ENCODE measurements at places on chromosomes 11 and 22.

DNA sequence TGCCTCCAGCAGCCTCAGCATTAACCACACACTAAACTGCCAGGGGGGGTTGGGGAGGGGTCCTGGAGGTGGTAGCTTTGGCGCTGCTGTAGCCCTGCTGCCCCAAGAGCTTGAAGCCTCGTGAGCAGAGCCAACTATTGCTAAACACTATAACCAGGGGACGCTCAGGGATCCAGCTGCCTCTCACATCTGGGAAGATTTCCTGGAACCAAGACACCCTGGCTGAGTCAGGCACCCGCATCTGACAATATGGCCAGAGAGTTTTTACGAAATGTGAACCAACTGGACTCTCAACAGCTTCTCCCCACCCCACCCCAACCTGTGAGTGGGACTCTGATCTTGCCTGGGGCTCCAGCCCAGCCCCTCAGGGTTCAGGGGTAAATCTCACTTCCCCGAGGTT lies 14.3 kb downstream of the C1QTNF6 start:
- no peak for DNase-seq

GRCh38 chr11:11756718-11757117 lies 85.1 kb upstream of the USP47 start:
- no peak for DNase-seq

DNA sequence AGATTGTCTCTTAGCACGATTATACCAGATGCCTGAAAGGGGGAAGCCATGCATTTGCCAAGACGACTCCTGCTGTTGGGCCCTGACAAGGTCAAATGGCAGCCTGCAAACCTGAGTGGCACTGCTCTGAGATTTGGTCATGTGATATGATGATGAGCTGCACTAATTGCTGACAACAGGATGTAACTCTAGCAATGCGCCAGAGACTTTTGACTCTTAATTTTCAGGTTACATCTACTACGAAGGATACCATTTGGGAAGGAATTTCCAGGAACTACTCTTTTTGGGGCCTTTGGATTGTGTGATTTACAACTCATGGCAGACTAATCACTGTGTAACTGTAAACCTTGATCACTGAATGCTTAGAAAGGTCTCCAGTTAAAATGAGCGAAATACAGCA lies 13.1 kb downstream of the TREH start:
- no peak for DNase-seq

DNA sequence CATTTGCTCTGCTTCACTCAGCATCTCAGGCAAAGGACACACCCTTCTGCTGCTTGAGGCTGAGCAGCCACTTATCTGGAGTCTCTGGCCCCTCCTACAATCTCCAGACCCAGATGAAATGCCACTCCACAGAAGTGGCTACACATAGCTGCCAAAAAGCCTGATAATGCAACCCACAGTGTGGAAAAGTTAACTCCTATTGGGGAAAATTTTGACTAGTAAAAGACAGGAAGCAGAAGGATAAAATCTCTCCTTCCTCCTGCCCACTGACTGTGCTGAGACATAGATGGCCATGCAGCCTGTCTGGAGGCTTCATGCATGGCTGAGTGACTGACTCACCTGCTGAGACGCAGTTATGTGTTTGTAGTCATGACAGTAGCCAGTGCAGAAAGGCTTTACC lies 92.3 kb upstream of the TEAD1 start:
- DNase-seq = no peak

DNA sequence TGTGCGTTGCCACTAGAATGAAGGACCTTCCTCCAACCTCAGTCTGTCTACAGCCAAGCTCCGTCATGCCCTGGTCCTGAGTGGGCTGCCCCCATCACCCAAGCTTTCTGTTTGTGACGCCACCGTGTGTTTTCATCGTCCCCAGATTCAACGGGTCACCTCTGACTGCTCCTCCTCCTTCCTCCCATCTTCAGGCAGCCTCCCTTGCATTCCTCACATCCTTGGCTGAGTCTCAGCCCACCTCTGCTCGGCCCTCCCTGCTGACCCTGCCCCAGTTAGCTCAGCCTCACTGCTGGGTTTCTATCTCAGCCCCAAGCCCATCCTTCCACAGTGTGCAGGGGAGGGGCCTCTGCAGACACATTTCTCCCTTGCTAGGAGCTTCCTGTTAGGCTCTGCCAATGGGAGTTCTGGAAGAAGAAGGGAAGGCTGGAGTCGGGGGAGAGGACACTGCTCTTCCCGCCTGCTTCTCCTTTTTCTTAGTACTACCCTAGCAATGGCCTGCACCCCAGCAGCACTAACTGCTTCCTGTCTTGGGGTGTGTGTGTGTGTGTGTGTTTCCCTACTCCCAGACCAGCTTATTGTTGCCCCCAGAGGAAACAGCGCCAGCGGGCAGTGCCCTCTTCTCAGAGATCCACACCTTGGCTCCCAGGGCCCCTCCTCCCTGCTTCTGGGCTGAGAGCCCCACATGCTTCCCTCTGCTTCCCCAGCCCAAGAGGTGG lies 5.2 kb downstream of the IFT27 start:
- no peak for DNase-seq

GRCh38 chr11:2870969-2871680 lies 14.4 kb downstream of the CDKN1C start:
- DNase-seq = no peak

GRCh38 chr11:297051-297585 lies 2.2 kb downstream of the IFITM5 start:
- DNase-seq = no peak

- no peak for DNase-seq
Observed at GRCh38 chr11:129251067-129251466, 58.9 kb upstream of the ARHGAP32 start.

DNA sequence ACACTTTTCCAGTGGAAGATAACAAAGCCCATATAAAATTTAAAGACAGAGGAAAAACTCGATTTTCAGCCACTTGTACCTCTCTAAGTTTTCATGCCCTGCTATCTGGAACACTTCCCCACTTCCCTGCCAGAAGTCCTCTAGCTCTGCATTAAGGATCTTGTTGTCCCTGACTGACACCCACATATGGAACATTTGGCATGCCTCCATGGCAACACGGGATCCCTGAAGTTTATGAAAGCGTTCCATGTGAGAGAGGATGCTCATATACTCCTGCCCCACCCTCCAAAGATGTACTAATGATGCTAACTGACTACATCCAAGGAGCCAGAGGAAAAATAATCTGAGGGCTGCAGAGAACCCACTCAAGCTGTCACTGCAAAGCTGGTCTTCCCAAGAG lies 8.8 kb upstream of the C11orf91 start:
- no peak for DNase-seq

- DNase-seq = peak; percentile 38
Observed at GRCh38 chr11:76208438-76209374, 2.4 kb upstream of the WNT11 start.

- no peak for DNase-seq
Observed at GRCh38 chr11:850775-851763, 8.4 kb downstream of the TSPAN4 start.

DNA sequence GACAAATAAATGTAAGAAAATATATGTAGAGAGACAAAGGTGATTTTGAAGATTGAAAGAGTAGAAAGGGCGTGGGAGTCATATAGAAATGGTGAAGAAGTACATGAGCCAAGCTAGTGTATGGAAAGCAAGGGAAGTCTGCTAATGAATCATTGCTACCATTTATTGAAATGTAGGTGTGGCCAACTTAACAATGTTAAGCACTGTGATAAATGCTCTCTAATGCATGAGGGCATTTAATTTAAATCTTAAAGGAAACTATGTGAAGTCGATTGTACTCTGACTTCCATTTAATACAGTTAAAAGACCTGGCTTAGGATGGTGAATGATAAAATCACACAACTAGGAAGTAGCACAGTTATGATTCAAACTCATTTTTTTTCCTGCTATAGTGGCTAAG lies 219.9 kb downstream of the CASP12 start:
- no peak for DNase-seq

GRCh38 chr22:49718396-49718795 lies 109.3 kb downstream of the BRD1 start:
- no peak for DNase-seq

- DNase-seq = peak; percentile 30
Observed at GRCh38 chr22:27460591-27461347, 340.8 kb downstream of the MN1 start.

DNA sequence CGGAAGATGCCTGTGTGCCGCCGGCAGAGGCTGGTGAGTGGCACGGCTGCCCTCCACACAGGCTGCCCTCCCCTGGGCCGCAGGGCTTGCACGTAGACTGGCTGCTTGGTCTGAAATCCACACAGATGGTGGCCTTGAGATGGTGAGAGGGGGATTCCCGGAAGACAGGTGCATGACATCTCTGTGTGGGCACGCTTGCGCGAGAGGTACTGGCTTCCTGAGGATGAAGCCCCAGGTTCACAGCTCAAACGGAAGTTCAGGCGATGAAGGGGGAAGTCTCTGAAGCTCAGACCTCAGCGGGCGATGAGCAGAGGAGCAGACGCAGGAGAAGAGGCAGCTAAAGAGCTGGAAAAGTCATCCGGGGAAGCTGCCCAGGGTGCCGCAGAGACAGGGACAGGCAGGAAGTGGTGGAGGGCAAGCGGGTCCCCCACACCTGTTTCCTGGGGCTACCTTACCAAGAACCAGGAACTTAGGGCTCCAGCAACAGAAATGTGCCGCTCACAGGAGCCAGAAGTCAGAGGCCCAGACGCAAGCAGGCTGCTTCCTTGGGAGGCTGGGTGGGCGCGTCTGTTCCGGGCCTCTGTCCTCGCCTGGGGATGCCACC lies 7.2 kb downstream of the CRELD2 start:
- no peak for DNase-seq

DNA sequence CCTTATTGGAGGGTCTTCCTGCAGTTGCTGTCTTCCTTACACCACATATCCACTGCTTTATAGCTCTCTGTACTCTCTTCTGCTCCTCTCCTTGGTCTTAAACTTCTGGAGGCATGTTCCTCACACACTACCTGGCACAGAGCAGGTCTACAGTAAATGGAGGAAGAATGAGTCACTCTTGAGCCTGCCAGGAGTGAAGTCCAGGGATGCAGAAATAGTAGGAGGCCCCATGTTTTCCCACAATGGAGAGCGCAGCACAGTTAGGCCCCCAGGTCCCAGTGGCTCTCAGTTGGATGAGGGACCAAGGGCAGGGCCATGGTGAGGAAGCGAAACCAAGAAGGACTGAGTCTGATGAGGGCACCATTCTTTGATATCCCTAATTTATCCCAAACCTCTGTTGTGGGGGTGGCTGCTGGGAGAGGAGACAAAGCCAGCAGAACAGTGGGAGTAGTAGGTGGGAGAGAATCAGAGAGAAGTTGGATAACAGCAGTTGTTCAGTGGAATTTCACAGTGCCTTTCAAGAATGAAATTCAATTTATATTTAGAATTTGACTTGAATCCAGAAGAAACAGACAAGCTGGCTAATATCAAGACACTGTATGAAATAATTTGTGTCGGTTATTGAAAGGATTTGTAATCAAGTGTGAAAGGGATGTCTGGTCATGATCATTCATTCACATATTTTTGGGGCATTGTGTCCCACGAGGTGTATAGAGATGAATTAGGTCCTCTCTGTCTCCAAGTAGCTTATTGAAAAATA lies 187.8 kb downstream of the HIPK3 start:
- DNase-seq = peak; percentile 69

DNA sequence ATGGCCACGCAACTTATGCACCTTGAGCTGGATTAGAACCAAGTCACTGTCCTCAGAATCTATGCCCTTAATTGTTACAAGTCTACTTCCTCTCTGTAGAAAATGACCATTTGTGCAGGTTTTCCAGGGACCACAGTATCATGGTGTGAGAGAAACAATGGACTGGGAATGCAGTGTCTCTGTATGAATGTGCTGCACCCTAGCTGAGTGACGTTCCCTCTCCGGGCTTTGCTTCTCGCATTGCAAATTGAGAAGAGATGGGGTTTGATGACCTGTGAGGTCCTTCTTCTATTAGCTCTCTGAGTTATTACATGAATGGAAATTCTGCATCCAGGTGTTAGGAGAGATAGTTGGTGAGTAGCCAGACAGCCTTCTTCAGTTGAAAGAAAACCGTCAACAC lies 1052.3 kb downstream of the NTM start:
- DNase-seq = no peak

DNA sequence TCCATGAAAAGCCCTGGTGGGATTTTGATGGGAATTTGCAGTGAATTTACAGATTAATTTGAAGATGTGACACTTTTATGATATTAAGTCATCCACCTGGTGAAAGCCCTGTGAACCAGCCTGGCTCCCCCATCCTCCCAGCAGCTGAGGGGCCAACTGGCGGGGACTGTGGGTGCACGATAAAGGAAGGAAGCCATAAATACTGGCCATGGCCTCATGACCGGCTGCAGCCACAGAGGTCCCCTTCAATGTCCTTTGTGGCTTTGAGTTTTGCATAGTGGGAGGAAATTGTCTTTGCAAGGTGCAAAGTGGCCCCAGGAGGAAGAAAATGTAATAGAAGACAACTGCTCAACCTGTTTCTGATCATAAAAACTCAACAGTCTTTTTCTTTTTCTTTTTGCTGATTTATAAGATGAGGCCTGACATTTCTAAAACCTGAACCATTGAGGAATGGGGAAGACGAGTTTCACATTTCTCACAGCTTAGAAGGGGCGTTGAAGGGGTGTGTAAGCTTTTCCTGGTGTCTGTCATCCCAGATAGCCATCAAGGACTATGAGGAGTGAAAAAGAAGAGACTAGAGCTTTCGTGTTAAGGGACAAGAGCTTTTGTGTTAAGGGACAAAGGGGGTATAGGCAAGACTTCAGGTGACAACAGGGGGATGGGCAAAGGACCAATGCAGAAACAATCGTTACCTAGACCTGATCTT lies 6.3 kb upstream of the NDUFV1 start:
- no peak for DNase-seq

- no peak for DNase-seq
Observed at GRCh38 chr22:32617903-32618302, 143.3 kb downstream of the FBXO7 start.

DNA sequence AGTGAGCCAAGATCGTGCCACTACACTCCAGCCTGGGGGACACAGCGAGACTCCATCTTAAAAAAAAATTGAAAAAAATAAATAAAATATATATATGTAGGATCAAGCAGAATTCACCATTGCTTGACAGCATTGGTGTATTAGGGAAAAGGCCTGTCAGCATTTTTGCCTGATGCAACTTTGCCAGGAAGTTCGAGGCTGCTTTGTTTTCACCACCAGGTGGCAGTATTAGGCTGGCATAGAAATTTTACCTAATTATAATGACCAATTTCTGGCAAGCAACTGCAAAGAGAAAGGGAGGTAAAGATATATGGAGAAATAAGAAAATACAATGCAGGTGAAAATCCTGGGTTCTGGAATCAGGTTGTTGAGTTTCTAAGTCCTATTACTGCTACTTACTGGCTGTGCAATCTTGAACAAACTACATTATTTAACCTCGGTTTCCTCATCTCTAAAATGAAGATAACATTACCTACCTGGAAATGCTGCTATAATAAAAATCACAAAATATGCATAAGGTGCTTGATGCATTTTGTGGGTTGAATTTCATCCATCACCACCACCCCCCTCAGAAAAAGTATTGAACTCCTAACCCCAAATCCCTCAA lies 24.7 kb downstream of the LAYN start:
- peak; percentile 71 for DNase-seq

GRCh38 chr11:125315079-125315740 lies 150.7 kb downstream of the PKNOX2 start:
- no peak for DNase-seq

All from putamen (tissue), 1 donor.